ENCODE measurements at places on chromosomes 16 and 17.

DNA sequence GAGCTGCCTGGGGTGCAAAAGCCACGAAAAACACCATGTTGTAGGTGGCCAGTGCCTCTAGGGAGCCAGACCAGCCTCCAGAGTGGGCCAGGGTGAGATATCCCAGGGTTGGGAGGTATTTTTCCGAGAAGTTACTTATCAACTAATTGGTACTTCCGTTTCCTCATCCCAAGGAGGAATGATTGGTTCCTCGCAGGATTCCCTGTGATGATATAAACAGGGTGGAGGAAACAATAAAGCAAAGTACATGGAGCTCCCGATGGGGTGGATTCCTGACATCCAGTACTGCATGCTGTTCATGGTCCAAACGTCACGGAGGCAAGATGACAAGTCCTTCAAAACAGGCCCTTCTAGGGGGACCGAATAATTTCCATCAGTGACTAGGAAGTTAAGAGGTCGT is 39.4 kb upstream of the FOXF1 start:
- DNase-seq, result no peak

GRCh38 chr17:14780097-14780651 is 479.3 kb downstream of the HS3ST3B1 start:
- no peak for DNase-seq

DNA sequence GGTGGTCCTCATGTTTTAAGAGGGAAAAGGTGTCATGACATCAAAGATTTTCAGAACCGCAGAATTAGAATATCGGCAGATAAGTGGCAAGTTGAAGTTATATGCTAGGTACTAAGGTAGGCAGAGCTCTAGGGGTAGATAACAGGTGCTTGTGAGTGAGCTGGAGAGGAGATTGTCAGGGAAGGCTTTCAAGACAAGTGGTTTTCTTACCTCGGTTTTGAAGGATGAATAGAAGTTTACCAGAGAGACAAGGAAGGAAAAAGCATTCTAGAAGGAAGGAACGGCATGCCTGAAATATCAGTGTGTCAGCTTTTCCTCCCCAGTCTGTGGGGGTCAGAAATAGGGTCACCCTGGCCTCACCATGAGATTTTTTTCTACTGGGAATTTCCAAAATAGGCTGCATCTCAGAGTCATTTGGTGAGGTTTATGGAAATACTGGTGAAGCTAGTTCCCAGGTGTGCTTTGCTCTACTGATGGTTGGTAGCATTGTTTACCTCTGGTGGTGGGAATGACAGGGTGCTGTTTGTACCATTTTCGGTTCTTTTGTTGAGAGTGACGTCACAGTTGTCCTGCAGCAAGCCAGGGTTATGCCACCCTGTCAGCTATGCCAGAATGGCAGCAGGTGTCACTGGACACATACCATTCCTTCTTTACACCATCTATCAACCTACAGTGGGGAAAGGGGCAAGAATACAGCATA is 112.5 kb downstream of the MSI2 start:
- no peak for DNase-seq

DNA sequence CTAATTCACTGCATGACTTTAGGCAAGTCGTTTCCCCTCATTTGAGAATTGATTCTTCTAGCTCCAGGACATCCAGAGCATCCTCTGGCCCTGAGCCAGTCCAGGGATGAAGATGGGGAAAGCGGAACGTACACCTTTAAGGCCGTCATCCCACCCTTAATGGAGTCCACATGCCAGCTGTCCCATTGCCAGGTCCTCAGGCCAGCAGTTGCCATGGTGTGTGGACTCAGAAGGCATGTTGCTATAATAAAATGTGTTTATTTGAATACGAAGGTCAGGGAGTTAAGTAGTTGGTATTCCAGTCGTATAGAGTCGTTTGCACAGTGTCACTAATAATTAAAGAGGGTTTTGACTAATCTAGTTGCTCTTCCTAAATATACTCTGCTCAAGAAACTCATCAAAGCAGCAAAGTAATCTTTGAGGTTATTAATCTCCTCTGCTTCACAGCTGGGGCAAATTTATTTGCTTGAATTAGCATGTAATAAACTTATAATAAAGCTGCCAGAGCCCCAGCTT is 30.4 kb downstream of the CCDC182 start:
- DNase-seq, result no peak

- no peak for DNase-seq
These were observed 359.8 kb upstream of the ERCC4 start for GRCh38 chr16:13560151-13560550.

- DNase-seq, result no peak
These were observed 17.9 kb upstream of the BEAN1 start for GRCh38 chr16:66409156-66409555.

GRCh38 chr16:89187032-89187769 is 13.1 kb downstream of the SLC22A31 start:
- no peak for DNase-seq

DNA sequence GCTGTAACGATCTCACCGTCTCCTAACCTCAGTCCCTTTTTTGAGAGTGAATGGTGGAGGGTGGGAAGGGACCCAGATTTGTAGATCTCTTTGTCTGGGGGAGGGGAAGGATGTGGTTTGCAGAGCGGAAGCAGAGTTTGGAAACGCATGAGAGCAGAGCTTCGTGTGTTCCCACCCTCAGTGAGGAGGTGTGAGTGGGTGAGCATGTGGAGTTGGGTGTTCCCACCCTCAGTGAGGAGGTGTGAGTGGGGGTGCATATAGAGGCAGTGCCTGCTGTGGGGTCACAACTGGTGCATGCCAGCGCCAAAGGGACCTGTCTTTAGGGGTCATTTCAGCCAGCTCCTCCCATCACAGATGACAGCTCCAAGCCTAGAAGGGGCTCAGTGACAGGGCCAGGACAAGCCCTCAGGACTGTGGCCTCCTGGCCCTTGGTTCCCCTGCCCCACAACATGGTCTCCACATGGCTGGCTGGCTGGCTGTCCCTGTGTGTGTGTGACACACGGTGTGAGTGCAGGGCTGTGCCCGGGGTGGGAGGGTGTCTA is 1.8 kb upstream of the CISD3 start:
- peak; percentile 63 for DNase-seq

DNA sequence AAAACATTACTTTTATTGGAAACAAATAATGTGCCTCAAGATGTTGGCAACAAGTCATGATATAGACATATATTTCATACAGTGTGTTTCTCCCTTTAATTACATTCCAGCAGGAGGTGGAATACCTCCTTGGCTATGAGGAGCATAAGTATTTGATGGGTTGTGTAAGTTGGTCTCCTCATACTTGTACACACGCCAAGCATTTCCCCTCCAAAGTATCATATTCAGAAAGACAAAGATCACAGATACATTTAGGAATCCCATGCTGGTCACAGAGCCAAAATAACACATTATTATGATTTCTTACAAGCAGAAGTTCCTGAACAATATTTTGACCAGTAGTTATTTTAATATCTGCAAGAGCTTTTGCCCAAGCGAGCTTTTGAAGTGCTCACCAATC is 57.8 kb downstream of the WSB1 start:
- no peak for DNase-seq

DNA sequence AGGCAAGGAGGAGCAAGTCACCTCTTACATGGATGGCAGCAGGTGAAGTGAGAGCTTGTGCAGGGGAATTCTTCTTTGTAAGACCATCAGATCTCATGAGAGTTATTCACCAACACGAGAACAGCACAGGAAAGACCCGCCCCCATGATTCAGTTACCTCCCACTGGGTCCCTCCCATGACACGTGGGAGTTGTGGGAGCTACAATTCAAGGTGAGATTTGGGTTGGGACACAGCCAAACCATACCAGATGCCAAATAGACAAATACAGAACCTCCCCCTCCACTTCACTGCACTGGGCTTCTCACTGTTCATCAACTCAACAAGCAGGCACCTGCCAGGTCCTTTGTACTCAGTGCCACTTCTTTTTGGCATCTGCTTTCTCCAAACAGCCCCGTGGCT is 100.2 kb downstream of the WSCD1 start:
- DNase-seq, result no peak

DNA sequence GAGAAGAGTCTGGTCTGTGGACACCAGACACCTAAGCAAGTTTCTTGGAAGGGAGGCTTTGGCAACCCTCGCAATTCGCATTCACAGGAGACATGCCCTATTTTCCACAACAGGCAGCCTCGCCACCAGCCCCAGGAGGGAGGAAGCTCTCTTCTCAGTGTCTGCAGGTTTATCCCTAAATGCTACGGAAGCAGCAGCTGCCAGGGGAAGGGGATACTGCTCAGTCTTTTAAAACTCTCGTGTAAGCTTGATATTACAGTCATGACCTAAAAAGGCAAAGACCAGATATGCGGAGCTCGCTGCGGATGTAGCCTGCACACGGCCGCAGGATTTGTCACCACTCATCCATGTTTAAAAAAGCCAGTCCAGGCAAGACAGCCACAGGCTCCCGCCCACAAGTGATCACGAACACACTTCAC is 159.2 kb upstream of the RPH3AL start:
- no peak for DNase-seq

- DNase-seq, result no peak
These were observed 14.6 kb downstream of the IRX6 start for GRCh38 chr16:55338646-55339045.

- DNase-seq, result no peak
These were observed 82.1 kb downstream of the TIMM22 start for GRCh38 chr17:1078831-1079561.

DNA sequence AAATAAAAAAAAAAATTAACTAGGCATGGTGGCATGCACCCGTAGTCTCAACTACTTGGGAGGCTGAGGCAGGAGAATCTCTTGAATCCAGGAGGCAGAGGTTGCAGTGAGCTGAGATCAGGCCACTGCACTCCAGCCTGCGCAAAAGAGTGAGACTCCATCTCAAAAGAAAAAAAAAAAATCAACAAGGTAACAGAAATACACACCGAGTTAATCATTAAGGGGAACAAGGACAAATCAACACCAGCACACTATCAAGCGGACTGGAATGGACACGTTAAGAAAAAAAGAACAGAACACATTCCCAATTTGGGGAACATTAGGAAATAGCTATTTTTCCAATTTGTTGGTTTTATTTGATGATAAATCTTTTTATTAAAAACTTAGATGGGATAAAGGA is 28.4 kb upstream of the GLG1 start:
- no peak for DNase-seq

GRCh38 chr16:12092544-12092921 is 116.0 kb downstream of the SNX29 start:
- no peak for DNase-seq

GRCh38 chr17:49829026-49829425 is 18.8 kb downstream of the TAC4 start:
- DNase-seq, result no peak

DNA sequence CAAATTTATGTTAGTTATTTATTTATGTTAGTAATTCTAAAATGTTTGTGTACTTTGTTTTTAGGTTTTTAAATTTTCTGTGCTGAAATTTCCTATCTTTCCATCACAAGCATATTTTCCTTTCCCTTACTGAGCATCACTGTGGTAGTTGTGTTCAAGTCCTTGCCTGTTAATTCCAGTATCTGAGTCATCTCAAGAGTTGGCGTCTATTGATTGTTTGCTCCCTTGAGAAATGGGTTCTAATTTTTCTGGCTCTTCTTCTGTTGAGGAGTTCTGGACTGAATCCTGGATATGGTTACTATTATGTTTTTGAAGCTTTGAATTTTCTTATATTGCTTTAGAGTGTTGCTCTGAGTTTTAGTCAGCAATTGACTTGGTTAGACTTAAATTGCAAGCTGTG is 56.3 kb downstream of the GAN start:
- no peak for DNase-seq

DNA sequence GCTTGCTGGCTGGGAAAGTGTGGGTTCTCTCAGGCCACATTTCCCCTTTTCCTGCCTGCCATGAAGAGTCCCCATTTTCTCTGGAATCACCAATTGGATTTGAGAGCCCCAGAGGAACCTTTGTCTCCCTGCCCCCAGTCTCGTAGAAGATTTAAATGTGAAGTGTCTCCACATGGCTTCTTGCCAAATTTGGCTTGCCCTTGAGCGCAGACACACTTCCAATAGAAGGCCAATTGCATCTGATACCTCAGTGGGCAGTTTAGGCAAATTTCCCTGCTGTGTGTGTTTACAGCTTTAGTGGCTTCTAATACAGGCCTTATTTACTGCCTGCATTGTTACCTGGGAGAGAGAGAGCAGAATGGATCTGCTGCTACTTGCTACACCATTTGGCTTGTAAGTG is 29.7 kb downstream of the CDK5R1 start:
- DNase-seq, result no peak

DNA sequence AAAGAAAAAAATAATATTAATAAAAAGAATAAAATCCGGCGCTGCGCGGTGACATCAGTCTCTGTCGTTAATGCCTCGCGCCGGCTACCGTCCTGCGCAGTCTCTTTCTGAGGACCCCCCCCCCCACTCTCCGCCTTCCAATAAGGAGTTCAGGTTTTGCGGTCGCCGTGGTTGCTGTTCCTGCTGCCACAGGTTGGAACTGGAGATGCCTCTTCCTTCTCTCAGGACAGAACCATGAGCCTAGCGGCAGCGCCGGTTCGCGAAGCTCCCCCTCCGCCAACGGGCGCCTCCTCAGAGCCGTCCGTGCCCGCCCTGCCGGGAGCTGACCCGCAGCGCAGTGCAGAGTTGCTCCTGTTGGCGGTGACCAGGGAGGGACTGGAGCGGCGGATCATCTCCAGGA is 2093.4 kb downstream of the TP53TG3F start:
- no peak for DNase-seq

DNA sequence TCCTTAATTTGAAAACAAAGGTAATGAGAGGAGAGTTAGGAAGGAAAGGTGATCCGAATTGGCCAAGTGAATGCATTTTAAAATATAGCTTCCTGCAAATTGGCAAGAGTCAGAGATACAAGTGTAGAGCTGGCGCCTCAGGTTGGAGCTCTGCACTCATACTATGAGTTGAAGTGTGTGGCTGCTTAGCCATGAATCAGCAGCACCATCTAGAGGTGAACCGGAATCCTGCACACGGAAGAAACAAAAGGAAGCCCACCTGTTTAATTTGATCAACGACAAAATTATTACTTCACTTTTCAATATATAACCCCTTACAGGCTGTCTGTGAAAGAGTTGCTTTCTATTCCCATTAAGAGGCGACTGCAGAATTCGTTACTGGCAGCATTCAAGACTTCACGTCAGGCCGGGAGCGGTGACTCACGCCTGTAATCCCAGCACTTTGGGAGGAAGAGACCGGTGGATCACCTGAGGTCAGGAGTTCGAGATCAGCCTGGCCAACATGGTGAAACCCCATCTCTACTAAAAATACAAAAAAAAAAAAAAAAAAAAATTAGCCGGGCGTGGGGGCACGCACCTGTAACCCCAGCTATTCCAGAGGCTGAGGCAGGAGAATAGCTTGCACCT is 1253.7 kb upstream of the CDH8 start:
- DNase-seq, result peak; percentile 0
